Stomach (tissue), 19 donors: ENCODE measurements at places on chromosomes 5 and 9. TPM values are rescaled to one million over a fixed set of nuclear protein-coding genes. Genes with fewer than 3 reads are reported as not detected.
A peak's percentile ranks its signal among the peaks of the same experiment; 100 is the strongest.

Gene AGTPBP1
- total RNA-seq: 21.4 TPM

Gene TMOD1
- total RNA-seq: 7.9 TPM

Gene SEMA4D
- total RNA-seq: 11.1 TPM

Gene ERAP2
- 20.6 TPM for total RNA-seq

Gene AGXT2
- total RNA-seq: 0.73 TPM

Gene NINJ1
- total RNA-seq: 153 TPM

Gene CLIC3
- not detected for total RNA-seq

GRCh38 chr9:127866535-127866934, 10.9 kb downstream of the AK1 start:
- peak; percentile 1 for DNase-seq

GRCh38 chr9:35639631-35640030, 11.1 kb downstream of the SIT1 start:
- no peak for DNase-seq

DNA sequence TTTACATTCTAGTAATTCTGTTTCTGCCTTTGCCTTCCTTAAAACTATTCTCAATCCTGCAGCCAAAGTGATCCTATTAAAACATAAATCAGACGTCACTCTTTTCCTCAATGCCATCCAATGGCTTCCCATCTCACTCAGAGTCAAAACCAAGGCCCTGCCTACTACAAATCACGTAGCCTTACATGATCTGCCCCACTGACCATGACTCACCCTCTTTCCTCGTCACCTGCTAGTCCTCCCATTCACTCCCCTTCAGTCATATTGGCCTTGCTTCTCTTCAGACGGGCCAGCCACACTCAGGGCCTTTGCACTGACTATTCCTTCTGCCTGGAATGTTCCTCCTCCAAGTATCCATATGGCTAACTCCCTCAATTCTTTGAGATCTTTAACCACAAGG, 39.0 kb upstream of the DMXL1 start:
- no peak for DNase-seq

DNA sequence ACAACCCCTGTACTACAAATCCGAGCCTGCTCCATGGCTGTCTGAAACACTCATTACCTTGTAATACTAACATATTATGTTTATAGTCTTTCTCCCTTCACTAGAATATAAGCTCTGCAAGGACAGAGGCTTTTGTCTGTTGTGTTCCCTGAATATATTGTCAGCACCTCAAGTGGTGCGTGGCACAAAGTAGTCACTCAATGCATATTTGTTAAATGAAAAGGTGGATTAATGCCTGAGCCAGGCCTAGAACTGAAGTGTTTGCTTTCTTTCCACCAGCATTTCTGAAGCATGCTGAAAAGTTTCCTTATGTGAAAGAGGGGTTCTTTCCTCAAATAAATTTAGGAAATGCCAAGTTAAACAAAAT, 36.3 kb downstream of the ELL2 start:
- no peak for DNase-seq

- DNase-seq: no peak
These were observed 31.7 kb downstream of the UBE2QL1 start for GRCh38 chr5:6480133-6481051.

DNA sequence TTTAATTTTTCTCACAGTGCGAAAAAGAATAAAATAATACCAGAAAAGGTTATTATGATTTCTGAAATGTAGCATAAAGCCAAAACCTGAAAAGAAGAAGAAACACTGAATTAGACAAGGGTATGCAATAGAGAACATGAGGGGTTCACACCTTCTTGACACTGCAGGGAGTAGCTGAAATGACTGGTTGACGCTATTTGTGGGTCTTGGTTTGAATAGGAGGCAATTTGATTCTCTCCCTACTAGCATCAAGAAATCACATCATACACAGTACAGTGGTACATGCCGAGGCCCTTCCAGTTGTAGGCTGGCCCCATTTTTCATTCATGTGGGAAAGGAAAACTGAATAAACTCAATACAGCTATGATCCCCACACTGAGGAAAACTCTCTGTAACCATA, 68.6 kb downstream of the NR3C1 start:
- no peak for DNase-seq

- DNase-seq: no peak
These were observed 2.5 kb downstream of the PHF19 start for GRCh38 chr9:120874226-120875194.

DNA sequence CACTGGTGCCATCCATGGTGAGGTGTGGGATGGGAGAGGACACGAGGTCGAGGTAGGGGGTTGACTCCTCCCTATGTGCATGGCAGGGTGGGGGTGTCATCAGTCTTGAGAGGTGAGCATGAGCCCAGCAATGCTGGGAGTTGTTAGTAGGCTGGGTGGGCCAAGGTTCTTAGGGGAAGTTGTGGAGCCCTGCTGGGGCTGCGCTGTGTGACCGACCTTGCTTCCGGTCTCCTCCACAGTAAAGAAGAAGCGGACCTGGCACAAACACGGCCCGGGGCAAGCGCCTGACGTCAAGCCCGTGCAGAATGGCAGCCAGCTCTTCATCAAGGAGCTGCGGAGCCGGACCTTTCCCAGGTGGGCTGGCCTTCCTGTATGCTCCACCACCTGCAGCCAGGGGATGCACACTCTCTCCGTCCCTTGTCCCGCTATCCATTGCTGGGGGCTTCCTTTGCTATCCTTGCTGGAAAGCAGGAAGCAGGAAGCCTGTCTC, 59.8 kb downstream of the PHF2 start:
- DNase-seq: no peak
